ENCODE measurements at places on chromosomes 3 and 15. TPM values are rescaled to one million over a fixed set of nuclear protein-coding genes. Genes with fewer than 3 reads are reported as not detected.

DNA sequence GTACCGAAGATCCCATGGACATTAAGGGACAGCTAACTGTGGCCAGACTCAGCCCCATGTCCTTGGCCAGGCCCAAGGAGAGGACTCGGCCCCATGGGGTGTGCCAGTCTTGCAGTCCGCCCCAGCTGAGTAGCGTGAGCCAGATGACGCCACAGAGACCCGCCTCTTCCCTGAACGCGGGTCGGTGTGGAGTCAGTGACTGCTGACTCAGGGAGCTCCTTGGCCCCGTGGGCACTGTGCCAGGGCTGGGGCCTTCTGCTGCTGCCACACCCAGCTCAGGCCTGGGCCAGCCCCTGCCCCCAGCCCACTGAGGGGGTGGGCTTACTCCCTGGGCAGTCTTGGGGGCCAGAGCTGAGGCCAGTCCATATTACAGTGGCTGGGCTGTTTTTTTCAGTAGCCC, 52.8 kb downstream of the PLXNA1 start:
- no peak for DNase-seq

Gene FOXB1
- total RNA-seq = not detected

DNA sequence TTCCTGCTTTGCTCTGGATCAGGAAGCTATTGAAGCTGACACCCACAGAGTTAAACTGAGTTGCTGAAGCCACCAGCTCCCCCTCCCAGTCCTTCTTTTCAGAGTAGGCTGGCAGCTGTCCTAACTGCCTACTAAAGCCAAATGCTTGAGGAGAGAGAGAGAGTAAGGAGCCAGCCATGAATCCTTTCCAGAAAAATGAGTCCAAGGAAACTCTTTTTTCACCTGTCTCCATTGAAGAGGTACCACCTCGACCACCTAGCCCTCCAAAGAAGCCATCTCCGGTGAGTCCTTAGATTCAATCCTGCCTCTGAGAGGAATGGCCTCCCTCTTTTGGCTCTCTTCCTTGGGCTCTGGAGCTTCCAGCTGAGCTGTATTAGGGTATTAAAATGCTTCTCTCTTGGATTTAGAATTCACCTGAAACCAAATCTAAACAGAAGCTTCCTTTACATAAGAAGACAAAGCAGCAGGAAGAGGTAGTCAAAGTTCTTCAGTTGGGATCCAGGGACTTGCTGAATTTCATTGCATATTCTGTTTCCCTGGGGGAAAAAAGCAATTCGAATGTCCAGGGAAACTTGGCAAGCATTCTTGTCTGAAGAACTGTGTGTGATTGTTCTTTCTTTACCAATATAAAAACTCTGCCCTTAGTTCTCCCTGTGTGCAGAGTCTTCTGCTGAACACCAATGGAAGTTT, at the start of gene SLC15A2:
SLC15A2 (plus strand) TSS at position 101 of the 690 bp plus-strand sequence; CDS start at position 177, 76 bp downstream.
- no peak for DNase-seq

DNA sequence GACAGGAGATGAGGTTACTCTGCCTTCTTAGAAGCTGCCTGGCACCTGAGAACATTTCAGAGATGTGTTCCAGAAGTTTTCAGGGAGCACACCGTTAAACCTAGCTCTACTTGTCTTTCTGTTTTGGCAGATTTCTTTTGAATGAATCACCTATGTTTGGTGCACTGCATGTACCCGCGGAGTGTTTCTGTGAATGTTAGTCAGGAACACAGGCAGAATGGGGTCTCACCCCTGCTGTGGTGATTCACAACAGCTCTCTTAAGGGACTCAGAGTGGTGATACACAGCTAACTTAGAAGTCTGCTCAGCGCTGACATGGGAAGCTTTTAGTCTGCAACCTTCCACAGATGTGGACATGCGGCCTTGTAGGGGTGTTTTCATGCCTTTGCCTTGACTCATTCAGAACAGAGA, 24.0 kb downstream of the TSEN2 start:
- DNase-seq = no peak

Gene PSTPIP1
- total RNA-seq = 4.3 TPM

Gene TWF2
- 26.3 TPM for total RNA-seq

GRCh38 chr15:76711351-76711827, 193.8 kb downstream of the SCAPER start:
- DNase-seq = no peak

Gene TLR9
- total RNA-seq = not detected

DNA sequence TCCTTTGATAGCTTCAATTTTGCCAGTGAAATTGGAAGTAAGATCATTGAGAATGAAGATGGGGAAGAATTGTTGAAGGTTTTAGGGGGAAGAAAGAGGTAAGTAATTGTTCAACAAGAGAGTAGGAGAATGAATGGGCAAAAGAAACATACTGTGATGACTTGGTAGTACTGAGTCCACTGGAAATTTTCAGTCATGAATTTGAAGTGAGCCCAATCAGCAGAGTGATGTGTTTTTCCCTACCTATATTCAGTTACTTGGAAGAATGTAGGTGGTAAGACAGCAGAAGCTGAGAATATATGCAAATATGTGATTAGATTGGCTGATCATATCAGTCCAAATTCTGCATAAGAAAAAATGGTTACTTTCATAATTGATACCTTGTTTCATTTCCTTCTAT, 569.6 kb downstream of the AGBL1 start:
- no peak for DNase-seq

GRCh38 chr3:101809178-101810021, 30.4 kb downstream of the NXPE3 start:
- DNase-seq = no peak

GRCh38 chr3:44045476-44046275, 196.0 kb upstream of the TOPAZ1 start:
- DNase-seq = no peak

DNA sequence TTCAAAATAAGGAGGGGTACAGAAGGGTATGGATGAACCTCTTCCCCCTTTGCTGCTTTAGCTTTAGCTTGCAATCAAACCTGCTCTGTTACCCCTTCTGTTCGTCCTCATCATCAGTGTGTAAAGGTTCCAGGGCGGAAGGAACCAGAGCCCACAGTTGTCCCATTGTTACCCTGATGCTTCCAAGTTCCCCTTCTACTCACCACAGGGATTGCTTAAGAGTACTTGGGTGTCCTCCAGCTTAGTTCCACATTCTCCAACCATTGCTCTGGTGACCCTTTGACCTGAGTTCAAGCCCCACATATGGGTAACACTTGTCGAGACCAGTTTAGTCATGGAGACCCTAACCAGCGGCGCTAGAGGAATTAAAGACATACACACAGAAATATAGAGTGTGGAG, 1080.1 kb upstream of the ALCAM start:
- no peak for DNase-seq

GRCh38 chr3:63064209-63064755, 189.1 kb upstream of the CADPS start:
- DNase-seq = no peak

GRCh38 chr3:47273564-47273963, 9.0 kb downstream of the KIF9 start:
- DNase-seq = no peak

DNA sequence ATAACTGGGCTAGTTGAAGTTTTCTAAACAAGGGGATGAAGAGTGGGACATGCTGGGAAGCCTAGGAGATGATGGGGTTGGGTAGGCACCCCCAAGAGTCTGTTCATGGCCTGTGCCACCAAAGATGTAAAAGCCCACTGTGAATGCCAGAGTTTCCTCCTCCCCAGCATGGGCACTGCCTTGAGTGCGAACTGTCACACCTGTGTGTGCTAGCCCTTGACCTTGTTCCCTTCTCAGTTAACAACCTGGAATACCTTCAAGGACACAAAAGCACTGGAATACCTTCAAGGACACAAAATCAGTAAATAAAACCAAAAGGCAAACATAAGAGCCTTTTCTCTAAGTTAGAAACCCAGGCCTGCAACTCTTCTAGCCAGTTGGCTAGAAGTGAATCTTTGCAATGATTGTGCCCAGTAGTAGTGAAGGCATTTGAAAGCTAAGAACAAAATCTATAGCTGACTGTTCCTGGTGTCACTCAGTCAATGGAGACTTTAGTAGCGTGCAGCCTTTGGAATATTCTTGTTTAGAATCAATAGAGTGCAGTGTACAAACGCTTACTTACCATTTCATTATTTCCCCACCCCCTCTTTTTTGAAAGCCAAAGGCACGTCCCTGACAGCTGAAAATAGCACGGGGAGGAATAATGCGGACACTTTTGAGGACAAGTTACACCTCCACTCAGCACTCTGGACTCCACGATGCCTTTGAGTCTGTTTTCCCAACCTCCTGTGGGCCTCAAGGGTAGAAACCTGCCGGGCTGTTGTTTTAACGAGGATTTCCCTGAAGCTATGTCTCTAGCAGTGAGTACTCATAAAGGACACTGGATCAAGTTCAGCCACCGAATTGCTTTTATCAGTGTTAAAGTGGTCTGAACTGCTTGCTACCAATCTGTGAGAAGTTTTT, 24.2 kb downstream of the PSMD6 start:
- no peak for DNase-seq

DNA sequence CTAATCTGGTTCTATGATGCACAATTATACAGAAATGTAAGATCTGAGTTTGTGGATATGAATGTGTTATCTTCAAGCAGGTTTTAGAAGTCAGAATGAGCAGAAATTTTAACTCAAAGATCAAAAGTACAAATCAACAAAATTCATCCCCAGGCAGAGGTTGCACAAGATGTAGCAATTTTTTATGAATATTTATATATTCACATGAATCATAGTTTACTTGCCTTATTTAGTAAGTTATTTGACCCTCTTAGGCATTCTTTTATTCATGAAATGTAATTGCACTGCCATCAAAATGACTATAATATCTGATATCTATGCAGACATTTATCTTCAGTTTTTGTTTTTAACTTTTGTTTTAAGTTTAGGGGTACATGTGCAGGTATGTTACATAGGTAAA, 103.1 kb upstream of the DAZL start:
- DNase-seq = no peak

GRCh38 chr3:135229018-135229495, 434.0 kb downstream of the EPHB1 start:
- DNase-seq = no peak

Gene NCK1
- total RNA-seq = 16.5 TPM

- DNase-seq = no peak
Measured at GRCh38 chr15:100803171-100803440, 76.5 kb upstream of the ALDH1A3 start.

Gene ZIC4
- not detected for total RNA-seq

Gene SLC12A1
- 0.05 TPM for total RNA-seq

Gene ATP13A5
- total RNA-seq = not detected

DNA sequence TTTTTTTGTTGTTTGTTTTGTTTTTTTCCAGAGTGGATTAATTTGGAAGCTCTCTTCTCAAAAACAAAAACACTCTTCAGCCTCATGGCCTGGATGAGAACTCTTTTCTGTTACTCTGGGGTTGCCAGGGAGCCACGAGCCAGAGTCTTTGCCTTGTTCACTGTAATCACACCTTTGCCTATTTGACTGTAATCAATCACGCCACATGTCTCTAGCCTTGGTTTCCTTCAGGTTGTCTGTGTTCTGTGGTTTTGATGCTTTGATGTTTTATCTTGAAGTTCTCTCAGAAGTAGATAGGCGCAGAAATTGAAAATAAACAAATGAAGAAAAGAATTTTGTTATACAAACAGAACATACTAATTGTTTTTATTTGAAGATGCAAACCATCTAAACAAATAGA, 62.3 kb upstream of the IGF1R start:
- no peak for DNase-seq

DNA sequence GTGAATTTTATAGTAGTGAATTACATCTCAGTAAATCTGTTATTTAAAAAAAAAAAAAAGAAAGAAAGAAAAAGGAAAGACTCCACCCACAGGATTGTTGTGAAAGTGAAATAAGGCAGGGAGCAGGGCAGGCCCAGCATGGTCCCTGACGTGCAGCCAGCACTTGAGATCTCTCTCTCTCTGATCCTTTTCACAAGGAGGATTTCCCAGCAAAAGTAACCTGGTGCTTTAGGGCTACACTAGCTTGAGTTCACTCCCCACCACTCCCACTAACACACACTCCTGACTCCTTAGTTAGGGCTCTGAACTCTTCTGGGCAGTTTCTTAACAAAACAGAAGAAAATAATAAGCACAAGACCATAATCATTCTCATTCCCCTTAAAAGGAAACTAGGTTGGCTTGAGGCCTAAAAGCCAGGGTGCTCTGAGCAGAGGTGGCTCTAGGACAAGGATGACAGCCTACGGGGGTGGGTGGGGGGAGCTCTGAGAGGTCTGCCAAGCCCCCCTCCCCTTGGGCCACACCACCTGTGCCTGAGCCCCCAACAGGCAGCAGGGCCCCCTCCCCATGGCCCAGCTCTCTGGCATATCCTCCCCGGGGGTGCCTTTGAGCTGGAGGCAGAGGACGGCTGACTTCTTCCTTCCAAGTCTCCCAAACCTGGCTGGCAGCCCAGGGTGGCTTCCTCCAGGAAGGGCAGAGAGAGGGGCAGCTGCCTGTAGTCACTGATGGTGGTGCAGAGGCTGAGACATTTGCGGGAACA, 856 bp downstream of the TMEM40 start:
- DNase-seq = no peak

GRCh38 chr3:37386627-37387230, 212.3 kb upstream of the LRRFIP2 start:
- DNase-seq = no peak

Gene LXN
- 52.2 TPM for total RNA-seq

DNA sequence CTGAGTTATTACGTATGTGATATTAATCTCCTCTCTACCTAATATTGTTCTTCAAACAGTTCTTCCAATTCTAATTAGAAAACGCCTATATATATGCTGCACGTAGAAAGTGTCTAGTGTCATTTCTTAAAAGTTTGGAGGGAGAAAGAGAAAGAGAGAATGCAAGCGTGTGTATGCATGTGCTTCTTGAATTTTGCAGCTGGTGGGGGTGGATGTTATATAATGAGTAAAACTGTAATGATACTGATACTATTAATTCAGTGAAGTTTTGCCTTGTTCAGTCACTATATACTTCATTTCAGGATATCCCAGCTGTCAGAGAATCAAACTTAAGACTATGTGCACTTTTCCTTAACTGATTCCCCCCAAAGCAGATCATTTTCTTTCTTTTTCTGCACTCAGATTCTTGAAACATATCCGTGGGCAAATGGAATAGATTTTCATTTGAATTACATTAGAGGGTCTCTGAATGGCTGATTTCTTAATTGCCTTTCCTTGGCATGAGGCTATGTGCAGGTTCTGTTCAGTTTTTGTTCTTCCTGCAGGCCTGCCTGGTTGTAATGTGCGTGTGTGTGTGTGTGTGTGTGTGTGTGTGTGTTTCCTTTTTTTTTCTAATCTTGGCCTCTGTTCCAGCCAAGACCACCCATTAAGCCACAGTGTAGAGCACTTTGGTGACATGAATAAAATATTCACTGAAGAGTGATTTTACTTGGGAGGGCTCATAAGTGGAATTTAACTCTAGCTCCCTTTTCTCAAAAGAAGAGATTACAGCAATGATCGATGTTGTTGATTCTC, 617.5 kb downstream of the RBMS3 start:
- no peak for DNase-seq

GRCh38 chr3:33260104-33260503, 17.1 kb upstream of the FBXL2 start:
- DNase-seq = no peak

Gene RASGRP1
- total RNA-seq = 0.51 TPM

Gene PLA2G4D
- not detected for total RNA-seq

DNA sequence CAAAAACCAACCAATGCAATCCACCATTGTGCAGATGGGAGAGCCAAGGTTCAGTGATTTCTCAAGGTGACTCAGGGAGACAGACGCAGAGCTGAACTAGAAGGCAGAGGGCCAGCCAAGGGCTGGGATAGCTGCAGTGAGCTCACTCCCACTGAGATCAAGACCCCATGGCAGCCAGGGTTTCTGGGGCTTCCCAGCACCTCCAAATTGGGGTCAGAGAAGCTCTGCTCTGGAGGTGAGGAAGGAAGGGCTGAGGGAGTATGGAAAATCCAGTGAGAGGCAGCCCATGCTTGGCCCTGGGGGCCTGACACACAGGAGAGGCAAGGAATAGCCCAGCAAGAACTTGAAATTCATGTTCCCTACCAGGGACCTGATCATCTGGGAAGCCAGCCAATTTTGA, 61.0 kb downstream of the ISG20 start:
- no peak for DNase-seq

Gene ITPR1
- total RNA-seq = 39.4 TPM
